Small intestine (tissue), 16 donors: ENCODE measurements at places on chromosomes 2 and 18. TPM values are rescaled to one million over a fixed set of nuclear protein-coding genes. Genes with fewer than 3 reads are reported as not detected.

DNA sequence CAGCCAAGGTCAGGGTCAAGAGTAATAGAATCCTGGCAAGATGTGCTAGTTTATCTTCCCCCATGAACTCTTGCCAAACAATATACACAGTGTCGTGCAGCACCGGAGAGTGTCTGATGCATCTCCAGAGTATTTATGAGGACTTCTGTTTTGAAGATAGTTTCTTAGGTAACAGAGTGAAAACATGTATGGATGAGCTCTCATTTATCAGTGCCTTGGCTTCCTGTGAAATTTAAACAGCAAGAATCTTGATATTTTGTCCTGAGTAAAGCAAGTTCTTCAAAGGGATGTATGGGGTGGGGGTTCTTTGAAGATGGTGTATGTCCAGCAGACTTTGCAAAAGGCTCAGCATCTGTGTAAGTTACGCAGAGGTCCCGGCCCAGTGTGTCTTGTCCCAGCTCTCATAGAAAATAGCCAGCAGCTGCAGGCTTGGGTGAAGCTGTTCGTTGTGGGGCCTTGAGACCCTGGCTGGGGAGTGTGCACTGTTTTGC is 361.0 kb upstream of the NT5C1B start:
- H3K4me3 ChIP-seq: no peak overlapping the region
- no peaks in the 10 kb centered on the region for H3K36me3 ChIP-seq
- peak; percentile 3 for DNase-seq
- H3K27ac ChIP-seq: no peak overlapping the region
- H3K27me3 ChIP-seq: no peaks in the 10 kb centered on the region

- H3K36me3 ChIP-seq: no peaks in the 10 kb centered on the region
- DNase-seq: no peak
- no peaks in the 10 kb centered on the region for H3K4me1 ChIP-seq
- H3K27me3 ChIP-seq: no peaks in the 10 kb centered on the region
Observed at GRCh38 chr2:108323619-108324018, 34.9 kb downstream of the SULT1C2 start.

DNA sequence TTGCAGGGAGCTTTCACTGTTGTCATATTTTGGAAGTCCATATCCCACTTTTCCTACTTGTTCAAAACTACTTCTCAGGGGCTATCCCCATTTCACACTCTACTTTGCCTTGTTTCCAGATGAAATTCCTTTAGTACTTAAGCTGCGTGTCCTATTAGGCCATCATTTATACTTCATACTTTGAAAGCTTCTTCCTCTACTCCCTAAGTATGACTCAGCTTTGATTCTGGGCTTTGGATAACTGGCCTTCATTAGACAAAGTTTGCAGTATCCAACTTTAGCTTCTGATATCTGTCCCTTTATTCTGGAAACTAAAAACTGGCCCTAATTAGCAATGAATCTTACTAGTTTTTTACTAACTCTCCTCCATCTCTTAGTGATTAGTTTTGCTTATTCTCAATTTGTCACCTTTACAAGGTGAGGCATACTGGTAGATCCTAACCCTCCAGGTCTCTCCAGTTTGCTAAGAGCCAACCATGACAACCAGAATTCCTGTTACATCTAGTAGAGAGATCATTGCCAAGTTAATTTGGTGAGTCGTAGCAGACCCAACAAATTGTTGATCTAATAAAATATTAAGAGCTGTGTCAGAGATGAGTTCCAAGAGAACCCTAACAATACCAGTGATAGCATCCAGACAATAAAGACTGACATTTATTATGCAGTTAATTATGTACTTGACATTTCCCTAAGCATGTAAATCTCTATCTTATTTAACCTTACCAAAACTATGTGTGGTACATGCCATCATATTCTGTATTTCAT is 31.2 kb upstream of the ITGAV start:
- no peaks in the 10 kb centered on the region for H3K27me3 ChIP-seq
- no peak overlapping the region for H3K27ac ChIP-seq
- H3K4me3 ChIP-seq: no peak overlapping the region
- no peaks in the 10 kb centered on the region for H3K4me1 ChIP-seq

DNA sequence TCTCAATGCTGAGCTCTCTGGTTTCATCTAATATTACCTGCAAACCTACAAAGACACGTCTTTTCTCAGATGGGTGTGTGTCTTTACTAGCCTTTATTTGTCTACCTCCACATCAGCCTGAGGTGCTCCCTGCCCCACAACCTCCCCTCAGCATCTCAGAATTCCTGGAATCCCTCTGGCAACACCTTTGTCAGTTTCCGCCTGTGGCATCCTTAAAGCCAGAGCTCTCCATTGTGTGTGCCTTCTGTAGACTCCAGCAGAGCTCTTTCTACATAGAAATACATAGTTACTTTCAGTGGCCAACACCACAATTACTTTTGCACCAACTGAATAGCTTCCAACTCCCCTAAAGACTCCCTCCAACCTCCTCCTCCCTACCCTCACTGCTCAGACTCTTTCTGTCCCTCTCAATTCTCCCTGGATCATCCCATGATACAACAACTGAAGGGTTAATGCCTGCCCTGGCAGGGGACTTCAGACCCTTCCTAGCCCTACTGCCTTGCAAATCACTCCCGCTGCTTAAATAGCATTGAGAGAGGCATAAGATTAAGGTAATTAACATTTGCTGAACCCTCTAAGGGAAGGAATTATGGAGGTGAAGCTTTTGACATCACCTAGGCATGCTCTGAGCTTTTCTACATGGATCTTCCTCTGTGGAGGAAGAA is 39.6 kb upstream of the RMDN2 start:
- no peaks in the 10 kb centered on the region for H3K36me3 ChIP-seq
- H3K4me1 ChIP-seq: no peaks in the 10 kb centered on the region
- H3K4me3 ChIP-seq: no peak overlapping the region
- no peak overlapping the region for H3K27ac ChIP-seq

DNA sequence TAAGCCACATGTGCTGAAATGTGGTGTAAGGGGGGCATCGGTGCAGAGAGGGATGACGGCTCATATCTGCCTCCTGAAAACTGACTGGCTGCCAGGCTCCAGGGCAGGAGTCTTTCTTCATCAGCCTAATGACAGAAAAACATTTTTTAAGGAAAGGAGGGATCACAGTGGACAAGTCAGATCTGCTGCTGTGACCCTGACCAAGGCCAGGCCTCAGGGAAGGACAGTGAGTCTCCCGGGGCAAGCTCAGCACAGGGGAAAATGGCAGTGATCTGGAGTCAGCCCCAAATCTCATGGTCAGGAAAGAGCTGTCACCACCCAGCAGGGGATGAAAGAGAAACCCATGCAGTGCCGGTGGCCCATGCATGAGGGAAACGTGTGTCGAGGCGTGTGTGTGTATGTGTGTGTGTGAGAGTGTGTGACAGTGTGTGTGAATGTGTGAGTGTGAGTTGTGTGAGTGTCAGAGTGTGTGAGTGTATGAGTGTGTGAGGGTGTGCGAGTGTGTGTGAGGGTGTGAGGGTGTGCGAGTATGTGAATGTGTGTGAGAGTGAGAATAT is 134.5 kb downstream of the INHBB start:
- DNase-seq: no peak
- no peak overlapping the region for H3K4me3 ChIP-seq
- H3K27me3 ChIP-seq: no peaks in the 10 kb centered on the region
- H3K27ac ChIP-seq: no peak overlapping the region
- no peaks in the 10 kb centered on the region for H3K36me3 ChIP-seq
- H3K4me1 ChIP-seq: no peaks in the 10 kb centered on the region

The TUBA4A gene
- 42.1 TPM for polyA plus RNA-seq

- peak overlapping the region; percentile 31 for H3K4me3 ChIP-seq
- no peaks in the 10 kb centered on the region for H3K4me1 ChIP-seq
- H3K27ac ChIP-seq: peak overlapping the region; percentile 36
- H3K27me3 ChIP-seq: no peaks in the 10 kb centered on the region
- DNase-seq: peak; percentile 85
Observed at GRCh38 chr2:26299471-26300101, 46.4 kb upstream of the SELENOI start.

DNA sequence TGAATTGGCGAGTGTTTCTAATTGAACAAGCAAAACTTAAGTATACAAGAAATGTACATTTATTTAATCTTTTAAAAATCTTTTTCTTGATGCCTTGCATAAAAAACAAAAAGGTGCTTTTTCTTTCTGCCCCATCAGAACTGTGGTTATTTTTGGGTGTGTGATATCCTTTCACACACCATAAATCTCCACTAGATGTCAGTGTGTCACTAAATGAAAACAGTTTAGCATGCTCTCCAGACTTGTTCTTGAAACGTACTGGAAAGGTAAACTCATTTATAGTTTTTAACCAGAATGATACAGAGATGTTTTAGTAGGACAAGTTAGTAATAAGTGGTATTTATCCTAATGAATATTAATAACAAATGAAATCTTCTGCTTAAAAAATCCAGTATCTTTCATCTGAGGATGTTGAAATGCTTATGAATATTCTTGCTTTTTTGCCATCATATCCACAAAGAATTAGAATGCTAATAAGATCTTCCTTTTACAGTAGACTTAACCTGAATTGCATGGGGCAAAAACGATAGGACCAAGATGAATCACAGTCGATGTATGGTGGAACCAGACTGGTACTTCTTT is 96.8 kb downstream of the UBE2E3 start:
- no peaks in the 10 kb centered on the region for H3K27me3 ChIP-seq
- H3K4me3 ChIP-seq: no peak overlapping the region
- H3K36me3 ChIP-seq: no peaks in the 10 kb centered on the region
- H3K4me1 ChIP-seq: no peaks in the 10 kb centered on the region
- H3K27ac ChIP-seq: no peak overlapping the region

The CCDC148 gene
- polyA plus RNA-seq: 0.09 TPM

DNA sequence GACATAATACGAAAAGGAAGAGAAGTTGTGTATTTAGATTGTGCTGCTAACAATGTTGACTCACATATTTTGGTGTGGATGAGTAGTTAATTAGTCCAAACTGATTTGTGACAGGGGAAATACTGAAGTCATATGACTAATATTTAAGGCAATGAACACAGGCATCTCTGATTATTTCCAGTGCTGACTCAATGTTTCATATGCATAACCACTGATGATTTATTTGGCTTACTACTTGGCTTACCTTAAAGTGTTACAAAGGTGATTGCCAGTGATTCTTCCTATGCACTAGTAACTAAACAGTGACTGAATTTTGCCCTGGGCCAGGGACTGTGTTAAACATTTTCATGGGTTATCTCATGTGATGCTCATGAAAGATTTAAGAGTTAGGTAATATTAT is 722.6 kb downstream of the METTL4 start:
- no peaks in the 10 kb centered on the region for H3K27me3 ChIP-seq
- no peaks in the 10 kb centered on the region for H3K36me3 ChIP-seq
- H3K4me1 ChIP-seq: no peaks in the 10 kb centered on the region
- no peak overlapping the region for H3K27ac ChIP-seq

The NETO1 gene
- polyA plus RNA-seq: 0.04 TPM
